Right lung (tissue), 10 donors: ENCODE measurements at places on chromosomes 1 and 21. TPM values are rescaled to one million over a fixed set of nuclear protein-coding genes. Genes with fewer than 3 reads are reported as not detected.

The LINGO4 gene
- 0.15 TPM for polyA plus RNA-seq

The S100A7A gene
- polyA plus RNA-seq, result not detected

The BEND5 gene
- 29.6 TPM for polyA plus RNA-seq

The LRRC3 gene
- 5.9 TPM for polyA plus RNA-seq

The FAM163A gene
- polyA plus RNA-seq, result 0.22 TPM

The OR6N1 gene
- not detected for polyA plus RNA-seq

The BARHL2 gene
- polyA plus RNA-seq, result not detected

The MFSD2A gene
- 108 TPM for polyA plus RNA-seq

The SLC45A1 gene
- polyA plus RNA-seq, result 0.37 TPM

The SPSB1 gene
- 6.5 TPM for polyA plus RNA-seq

The TSSK3 gene
- 4.8 TPM for polyA plus RNA-seq

The CYP4X1 gene
- 5.7 TPM for polyA plus RNA-seq

The PRELP gene
- 1.2 TPM for polyA plus RNA-seq

The CATSPERE gene
- polyA plus RNA-seq, result 0.91 TPM

The FRRS1 gene
- 11.7 TPM for polyA plus RNA-seq

The LORICRIN gene
- polyA plus RNA-seq, result not detected

The CELA2A gene
- polyA plus RNA-seq, result 0.24 TPM

The URB2 gene
- polyA plus RNA-seq, result 7.2 TPM

The GBP3 gene
- polyA plus RNA-seq, result 11.5 TPM

The C1orf87 gene
- polyA plus RNA-seq, result 3.3 TPM

The UBAP2L gene
- polyA plus RNA-seq, result 164 TPM

The MAN1C1 gene
- polyA plus RNA-seq, result 14.7 TPM

The GCSAML gene
- polyA plus RNA-seq, result 0.45 TPM

The TNNI3K gene
- polyA plus RNA-seq, result 0.70 TPM

The AIM2 gene
- polyA plus RNA-seq, result 0.27 TPM

The MIS18A gene
- 20.9 TPM for polyA plus RNA-seq

The NCF2 gene
- polyA plus RNA-seq, result 7.0 TPM
